ENCODE measurements at places on chromosomes 6 and 20.

DNA sequence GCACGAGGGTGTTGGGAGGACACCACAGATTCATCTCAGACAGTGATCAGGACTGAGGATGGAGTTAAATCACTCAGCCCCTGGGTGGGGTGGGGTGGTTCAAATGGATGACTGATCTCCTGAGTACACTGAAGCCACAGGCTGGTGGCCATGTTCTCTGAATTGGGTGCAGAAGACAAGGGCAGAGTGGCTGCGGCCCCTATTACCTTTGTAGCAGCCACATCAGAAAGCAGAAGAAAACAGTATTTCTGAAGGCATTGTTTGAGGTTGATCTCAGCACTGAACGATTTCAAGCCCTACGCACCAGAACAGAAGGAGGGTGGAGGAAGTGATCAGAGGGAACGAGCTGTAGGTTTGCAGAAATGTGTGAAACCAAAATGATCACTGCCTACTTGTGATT is 71.6 kb downstream of the SH3BGRL2 start:
- DNase-seq = no peak

GRCh38 chr6:30998785-30999184 is 11.5 kb upstream of the MUC22 start:
- DNase-seq = peak; percentile 96

- DNase-seq = no peak
Observed at GRCh38 chr6:144586986-144587385, 301.9 kb downstream of the UTRN start.

DNA sequence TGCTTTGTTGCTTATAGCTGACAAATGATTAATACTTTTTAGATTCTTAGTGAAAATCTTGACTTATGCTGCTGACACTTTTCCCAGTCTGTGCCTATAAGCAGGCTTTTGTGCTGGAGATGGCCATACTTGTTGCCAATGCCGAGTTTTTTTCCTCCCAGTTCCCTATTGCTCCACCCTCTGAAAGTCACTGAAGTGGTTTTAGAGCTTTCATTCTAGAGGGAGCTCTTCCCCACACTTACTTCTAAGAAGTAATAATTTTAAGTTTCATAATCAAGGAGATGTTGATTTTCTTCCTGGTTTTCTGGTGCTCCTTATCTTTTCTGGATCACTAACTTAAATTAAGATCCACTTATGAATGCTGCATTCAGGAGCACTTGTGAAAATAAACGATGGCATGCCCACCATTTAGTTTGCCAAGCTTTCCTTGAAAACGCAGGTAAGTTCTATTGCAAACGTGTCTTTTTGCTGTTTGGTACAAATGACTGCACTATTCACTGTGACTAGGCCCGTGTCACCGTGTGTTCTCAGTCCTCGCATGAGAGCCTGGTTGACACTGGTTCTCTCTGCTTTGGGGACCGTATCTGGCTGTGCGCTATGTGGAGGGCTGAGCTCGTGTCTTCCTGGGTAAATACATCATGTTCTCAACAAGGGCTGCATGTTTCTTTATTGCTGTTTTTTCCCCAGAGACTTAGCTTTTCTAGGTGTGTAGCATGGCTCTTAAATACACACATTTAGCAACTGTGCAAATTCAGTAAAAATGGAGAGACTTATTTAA is 50.2 kb downstream of the GFRA4 start:
- DNase-seq = no peak

- DNase-seq = peak; percentile 70
Observed at GRCh38 chr6:25556516-25556915, 95.5 kb upstream of the SCGN start.

- DNase-seq = no peak
Observed at GRCh38 chr6:167272696-167273379, 18.3 kb upstream of the UNC93A start.
